ENCODE measurements at places on chromosomes 2 and 18.

DNA sequence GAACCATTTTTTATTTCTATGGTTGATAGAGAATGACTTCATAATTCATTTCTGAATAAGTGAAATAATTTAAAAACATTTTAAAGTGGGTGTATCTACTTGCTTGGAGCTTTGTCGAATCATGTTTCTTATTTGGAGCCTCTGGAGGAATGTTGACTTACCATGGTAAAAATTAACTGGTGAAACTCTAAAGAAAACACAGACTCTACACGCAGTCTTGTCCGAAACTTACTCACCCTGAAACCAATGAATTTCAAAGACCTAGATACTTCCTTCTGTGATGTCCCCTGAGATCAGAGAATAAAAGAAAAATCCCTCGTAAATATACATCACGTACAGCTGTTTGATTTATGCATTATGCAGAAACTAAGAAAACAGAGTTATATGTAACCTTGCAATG, 665.2 kb upstream of the NRXN1 start:
- DNase-seq: no peak

DNA sequence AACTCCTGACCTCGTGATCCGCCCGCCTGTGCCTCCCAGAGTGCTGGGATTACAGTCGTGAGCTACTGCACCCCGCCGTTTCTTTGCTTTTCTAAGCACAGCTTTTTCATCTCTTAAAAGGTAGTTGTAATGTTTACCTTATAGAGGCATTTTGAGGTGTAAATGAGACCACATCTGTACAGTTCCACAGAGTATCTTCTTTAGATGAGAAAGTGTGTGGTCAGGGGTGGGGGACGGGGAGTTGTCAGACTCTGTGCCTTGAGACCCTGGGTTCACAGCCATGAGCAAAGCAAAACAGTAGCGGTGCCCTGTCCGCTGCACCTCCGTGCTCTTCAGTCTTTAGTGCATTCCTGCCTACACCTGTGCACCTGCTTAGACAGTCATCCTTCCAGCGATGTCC, 251.6 kb downstream of the ZNF407 start:
- DNase-seq: no peak

GRCh38 chr2:157922815-157923214, 46.7 kb upstream of the ACVR1 start:
- no peak for DNase-seq

DNA sequence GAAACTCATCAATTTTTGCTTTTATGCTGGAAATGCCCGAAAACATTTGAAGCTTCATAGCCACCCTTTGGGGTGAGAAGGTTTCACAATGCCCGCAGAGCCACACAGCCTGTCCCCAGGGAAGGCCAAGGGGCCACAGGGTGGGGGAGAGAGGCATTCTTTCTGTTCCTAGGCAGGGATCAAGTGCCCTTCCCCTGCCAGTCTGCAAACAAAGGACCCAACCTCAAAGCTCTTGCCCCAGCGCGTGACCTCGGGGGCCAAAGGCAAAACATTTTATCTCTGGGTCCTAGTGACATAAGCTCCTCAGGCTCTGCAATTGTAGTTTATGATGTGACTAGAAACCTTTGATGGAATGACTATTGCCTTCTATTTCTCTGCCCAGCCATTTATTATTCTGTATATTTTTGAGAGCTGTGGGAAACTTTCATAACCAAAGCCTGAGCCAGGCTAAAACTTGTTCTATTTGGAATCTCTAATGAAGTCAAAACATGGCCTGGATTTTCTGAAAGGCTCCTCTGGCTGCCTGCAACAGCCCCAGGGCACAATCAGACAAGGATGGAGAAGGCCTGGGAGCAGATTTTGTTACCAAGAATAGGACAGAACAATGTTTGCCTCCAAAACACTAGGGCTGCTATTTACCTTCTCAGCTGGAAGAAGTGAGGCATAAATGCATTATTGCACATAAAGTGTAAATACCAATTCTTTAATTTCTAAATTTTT, 137.2 kb upstream of the KCTD1 start:
- DNase-seq: no peak

- DNase-seq: no peak
These were observed 567.4 kb downstream of the ZEB2 start for GRCh38 chr2:143952536-143952935.

DNA sequence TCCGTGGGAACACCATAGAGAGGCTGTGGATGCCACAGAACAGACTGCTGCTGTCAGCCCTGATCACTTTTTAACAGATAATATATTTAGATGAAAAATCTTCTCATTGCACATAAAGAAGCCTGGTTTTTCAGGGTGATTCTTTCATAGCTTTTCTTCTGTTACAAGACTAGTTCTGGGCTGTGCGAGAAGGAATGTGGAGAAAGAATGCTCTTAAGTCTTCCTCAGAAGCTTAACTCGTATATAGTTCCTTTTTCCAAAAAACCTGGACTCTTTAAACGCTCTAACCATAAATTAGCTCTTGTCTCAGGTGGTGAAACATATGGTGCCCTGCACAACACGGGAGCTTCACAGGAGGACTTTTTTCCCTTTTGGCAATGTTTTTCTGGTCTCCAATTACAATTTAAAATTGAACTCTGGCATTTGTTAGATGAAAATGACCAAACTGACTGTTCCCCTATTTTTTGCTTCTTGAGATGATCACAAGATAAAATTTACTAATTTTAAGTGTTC, 125.9 kb upstream of the SMAD7 start:
- no peak for DNase-seq

Data from fibroblast of skin of abdomen (primary cell).